ENCODE measurements at places on chromosomes 6 and 20. TPM values are rescaled to one million over a fixed set of nuclear protein-coding genes. Genes with fewer than 3 reads are reported as not detected.
A peak's percentile ranks its signal among the peaks of the same experiment; 100 is the strongest.

GRCh38 chr6:16279243-16279642, 40.9 kb downstream of the GMPR start:
- no peak for DNase-seq
- no peak overlapping the region for H3K27ac ChIP-seq
- H3K36me3 ChIP-seq: no peaks in the 10 kb centered on the region
- peaks cover 18% of the 10 kb centered on the region for H3K4me1 ChIP-seq
- no peak overlapping the region for H3K4me3 ChIP-seq

DNA sequence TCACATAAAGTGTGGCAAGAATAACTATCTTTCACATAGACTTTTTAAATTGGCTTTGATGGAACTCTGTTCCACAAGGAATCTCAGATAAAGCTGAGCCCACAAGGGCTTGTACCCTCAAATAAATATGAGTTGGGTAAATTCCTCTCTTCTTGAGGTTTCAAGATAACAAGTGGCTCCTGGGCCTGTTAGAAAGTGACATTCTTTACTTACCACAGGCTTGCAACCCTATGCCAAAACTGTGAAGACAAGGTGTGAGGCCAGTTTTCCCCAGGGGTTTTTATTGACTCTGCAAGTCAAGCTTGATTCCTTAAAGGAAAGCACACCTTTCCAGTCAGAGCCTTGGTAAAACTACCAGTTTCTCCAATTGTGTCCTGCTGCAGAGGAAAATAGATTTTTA, 664.8 kb upstream of the GJE1 start:
- no peak overlapping the region for H3K27ac ChIP-seq
- H3K27me3 ChIP-seq: no peaks in the 10 kb centered on the region
- H3K4me3 ChIP-seq: no peak overlapping the region
- H3K36me3 ChIP-seq: no peaks in the 10 kb centered on the region
- no peaks in the 10 kb centered on the region for H3K4me1 ChIP-seq
- DNase-seq: peak; percentile 91

TMEM244 gene
- not detected for total RNA-seq

GRCh38 chr6:105550955-105551620, 148.2 kb upstream of the PREP start:
- no peaks in the 10 kb centered on the region for H3K27me3 ChIP-seq
- H3K4me3 ChIP-seq: no peak overlapping the region
- DNase-seq: peak; percentile 57

GRCh38 chr6:26025894-26026832, 61.1 kb upstream of the HFE start:
- H3K4me3 ChIP-seq: peak overlapping the region; percentile 80
- H3K27ac ChIP-seq: peak overlapping the region; percentile 89
- peak; percentile 95 for DNase-seq
- H3K27me3 ChIP-seq: no peaks in the 10 kb centered on the region
- H3K36me3 ChIP-seq: no peaks in the 10 kb centered on the region
- H3K4me1 ChIP-seq: peaks cover 33% of the 10 kb centered on the region

RNF114 gene
- total RNA-seq: 59.4 TPM

DNA sequence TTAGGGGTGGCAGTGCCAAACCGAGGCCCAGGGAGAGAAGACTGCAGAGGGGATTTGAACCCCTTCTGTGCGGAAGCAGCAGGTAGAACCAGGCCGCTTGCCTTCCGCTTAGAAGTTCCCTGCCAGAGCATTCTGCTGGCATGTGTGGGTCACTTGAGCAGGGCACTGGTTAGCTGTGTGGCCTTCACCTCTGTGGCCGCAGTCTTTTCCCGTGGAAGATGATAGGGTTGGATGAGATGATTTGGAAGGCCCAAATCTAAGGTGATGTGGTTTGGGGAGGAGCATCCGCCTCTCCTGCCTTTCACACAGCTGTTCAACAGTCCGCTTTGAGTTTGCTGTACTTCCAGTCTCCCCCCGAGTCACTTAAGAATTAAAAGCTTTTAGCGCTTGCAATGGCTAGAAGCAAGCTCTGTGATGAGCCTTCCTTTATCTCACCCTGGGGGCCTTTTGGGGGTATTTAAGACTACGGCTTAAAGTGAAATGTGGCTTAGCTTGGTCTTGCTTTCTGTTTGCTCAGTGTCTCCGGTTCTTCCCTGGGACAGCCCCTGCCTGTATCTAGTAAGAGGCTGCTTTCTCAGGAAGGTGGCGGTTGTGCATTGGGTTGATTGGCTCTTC, 743 bp downstream of the CMTR1 start:
- peaks cover 8% of the 10 kb centered on the region for H3K4me1 ChIP-seq
- peak overlapping the region; percentile 68 for H3K27ac ChIP-seq
- H3K27me3 ChIP-seq: peaks cover 2% of the 10 kb centered on the region

TMEM170B gene
- 1.5 TPM for total RNA-seq
